ENCODE measurements at places on chromosomes 6 and 20.

- no peak for DNase-seq
Observed at GRCh38 chr20:64109831-64110391, 2.5 kb upstream of the NPBWR2 start.

- no peak for DNase-seq
Observed at GRCh38 chr6:105442369-105442768, 39.5 kb upstream of the PREP start.

DNA sequence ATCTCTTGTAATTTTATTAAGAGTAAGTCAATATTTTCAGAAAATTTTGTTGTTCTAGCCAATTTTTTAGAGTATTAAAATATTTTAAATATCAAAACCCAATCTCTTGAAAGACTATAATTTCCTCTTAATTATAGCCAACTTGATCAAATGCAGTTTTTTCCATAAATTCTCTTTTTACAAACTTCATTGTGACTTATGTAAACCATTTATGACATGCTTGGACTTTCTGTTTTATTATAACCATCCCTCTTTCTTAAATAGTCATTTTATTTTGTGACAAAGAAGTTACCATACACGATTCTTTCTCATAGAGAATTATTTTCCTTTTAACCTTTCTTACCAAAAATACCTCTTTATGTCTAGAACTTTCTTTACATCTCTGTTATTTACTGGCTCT lies 1075.5 kb downstream of the KHDRBS2 start:
- no peak for DNase-seq

- no peak for DNase-seq
Observed at GRCh38 chr6:121880831-121881230, 445.4 kb downstream of the GJA1 start.

GRCh38 chr6:127302728-127303660 lies 36.3 kb downstream of the RNF146 start:
- DNase-seq, result peak; percentile 28

GRCh38 chr20:41770965-41771364 lies 152.8 kb upstream of the CHD6 start:
- DNase-seq, result no peak

DNA sequence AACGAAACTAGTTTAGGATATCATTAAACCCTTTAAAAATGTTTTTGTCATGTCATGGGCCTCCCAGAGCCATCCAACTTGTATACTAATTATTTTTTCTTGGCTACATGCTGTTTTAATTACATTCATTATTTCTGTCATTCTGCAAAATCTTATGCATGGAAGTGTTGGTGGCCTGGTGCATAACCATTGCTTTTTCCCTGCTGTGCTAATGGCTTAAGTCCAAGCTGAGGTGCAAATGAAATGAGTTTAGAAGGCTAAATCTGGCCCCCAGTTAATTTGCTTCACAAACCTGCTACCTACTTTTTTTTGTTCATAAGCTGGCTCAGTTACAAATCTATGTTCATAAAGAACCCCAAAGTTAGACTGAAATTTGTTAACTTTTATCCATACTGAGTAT lies 1249.9 kb downstream of the EPHA7 start:
- no peak for DNase-seq

Measured in fibroblast of gingiva (primary cell).